Right ventricle myocardium inferior (tissue), 1 donor: ENCODE measurements at places on chromosomes 2 and 18.
A peak's percentile ranks its signal among the peaks of the same experiment; 100 is the strongest.

GRCh38 chr2:188788621-188789020 lies 185.6 kb upstream of the COL3A1 start:
- DNase-seq: peak; percentile 64

DNA sequence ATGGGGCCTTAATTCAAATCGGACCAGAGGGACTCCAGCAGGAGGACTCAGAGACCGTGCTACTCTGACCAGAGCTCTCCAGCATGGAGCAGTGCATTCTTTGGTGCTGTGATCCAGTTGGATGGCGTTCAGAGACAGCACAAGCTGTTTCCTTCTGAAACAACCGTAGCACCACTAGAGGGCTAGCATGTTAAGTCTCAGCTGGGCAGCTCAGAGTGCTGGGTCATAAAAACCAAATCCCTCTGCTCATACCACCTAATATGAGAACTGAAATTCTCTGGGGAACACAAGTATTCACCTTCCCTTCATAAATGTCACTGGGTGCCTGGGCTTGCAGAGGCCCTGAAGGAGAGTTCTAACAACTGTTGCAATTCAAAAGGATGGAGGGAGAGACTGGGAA lies 97.7 kb upstream of the TFCP2L1 start:
- DNase-seq: no peak

DNA sequence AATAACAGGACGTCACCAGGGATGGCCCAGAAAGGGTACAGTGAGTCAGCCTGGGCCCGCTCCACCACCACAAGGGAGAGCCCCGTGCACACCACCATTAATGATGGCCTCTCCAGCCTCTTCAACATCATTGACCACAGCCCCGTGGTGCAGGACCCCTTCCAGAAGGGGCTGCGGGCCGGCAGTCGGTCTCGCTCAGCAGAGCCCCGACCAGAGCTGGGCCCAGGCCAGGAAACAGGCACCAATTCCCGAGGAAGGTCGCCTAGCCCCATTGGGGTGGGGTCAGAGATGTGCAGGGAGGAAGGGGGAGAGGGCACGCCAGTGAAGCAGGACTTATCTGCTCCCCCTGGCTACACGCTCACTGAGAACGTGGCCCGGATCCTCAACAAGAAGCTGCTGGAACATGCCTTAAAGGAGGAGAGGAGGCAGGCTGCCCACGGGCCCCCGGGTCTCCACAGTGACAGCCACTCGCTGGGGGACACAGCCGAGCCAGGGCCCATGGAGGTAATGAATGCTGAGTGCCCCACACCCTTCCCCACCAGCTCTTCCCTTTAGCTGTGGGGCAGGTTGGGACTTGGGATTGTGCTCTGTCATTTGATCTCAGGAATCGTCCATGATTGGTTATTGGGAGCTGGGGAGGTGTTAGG lies 120.5 kb downstream of the MTCL1 start:
- DNase-seq: no peak

DNA sequence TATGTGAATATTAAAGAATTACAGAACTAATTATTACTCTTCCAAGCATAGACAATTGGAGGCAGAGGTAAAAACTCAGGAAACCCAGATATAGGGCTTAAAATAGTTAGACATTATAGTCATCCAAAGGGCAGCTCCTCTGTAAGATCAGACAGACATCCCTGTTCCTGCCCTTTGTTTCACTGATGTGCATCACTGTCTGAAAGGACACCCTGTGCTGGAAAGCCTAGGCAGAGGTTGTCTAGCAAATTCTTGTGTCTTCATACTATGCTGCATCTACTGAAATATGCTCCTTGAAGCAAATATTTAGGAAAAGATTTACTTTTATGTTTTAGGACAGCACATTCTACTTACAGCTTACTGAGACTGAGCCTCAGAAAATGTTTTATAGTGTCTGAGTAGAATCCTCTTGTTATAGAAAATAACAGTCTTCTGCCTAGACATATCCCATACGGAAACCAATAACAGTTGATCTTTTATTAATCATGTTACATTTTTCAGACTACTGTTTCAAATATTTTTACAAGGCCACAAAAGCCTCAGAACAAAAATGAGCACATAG lies 977.3 kb upstream of the CDH2 start:
- no peak for DNase-seq

DNA sequence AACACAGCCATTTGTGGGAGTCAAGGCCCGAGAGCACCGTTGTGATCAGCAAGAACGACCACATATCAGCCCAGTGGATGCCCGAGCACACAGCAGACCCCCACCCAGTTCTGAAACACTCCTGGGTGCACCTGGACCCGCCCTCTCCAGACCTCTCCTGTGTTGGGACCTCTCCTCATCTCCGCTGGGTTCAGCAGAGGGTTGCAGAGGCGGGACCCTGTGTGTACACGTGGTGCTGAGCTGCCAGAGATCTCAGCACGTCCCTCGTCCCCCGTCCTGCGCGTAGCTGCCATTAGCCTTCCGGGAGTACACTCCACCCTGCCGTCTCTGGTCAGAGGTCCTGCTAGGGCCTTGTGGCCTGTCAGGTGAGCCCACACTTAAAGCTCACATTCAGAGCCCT lies 51.7 kb downstream of the ADI1 start:
- peak; percentile 39 for DNase-seq

DNA sequence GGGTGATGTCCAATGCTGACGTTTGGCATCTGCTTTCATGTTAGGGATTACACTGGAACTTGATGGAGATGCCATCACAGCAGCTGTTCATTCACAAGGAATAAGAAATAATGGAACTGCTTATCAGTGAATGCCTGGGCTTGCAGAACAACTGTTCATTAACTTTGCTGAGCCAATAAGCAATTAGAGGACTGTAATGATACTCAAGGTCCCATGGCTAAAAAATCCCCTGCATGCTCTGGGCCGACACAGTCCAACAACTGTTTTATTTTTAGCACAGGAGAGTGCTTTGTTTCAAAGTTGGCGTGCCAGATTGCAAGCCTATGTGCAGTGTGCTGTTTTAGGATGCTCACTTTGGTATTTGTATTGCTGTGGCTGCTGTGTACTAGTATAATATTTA lies 408.0 kb upstream of the RGPD4 start:
- no peak for DNase-seq

DNA sequence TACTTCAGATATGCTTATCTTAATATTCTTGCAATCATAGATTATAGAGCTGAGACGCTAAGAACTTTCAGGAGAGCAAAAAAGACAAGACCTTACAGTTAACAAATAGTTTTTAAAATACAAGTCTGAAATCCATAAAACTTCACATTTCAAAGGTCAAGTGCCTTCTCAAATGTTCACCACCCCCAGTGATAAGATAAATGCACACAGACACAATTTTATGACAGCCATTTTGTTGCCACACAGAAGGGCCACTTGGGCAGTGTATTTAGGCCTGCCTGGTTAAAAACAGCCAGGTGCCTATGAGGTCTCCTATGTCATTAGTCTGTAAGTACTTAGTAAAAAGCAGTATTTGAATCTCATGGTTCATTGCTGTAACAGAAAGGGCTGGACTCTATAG lies 8.1 kb upstream of the PSTPIP2 start:
- no peak for DNase-seq

DNA sequence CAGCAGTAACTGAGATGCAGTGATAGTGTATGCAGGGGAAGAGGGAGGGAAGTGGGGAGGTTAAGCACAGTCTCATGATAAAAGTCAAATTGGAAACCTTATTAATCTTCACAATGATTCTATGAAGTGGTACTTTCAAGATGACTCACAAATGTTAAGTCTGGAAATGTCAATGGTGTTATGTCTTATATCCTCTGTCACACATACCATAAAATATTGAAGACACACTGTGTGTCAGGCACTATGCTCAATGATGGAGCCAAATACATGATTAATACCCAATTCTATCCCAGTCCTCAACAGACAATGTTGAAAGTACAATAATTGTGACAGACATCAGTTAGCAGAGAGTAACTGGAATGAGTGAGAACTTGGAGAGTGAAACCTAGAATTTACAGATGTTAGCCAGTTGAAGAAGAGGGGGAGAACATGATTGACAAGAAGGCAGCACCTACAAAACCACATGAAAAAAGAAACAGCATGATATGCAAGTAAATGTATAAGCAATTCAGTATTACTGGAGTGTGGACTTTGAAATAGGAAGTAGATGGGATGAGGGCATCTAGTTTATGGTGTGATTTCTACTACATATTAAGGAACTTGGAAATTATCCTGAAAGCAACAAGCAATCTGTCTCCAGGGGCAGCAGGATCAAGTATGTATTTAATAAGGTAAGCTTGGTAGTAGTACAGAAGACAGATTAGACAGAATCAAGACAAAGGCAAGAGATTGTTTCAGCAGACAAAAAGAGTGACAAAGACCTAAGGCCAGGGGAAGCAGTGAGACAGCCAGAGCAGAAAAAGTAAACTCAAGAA lies 107.6 kb downstream of the STRN start:
- no peak for DNase-seq

DNA sequence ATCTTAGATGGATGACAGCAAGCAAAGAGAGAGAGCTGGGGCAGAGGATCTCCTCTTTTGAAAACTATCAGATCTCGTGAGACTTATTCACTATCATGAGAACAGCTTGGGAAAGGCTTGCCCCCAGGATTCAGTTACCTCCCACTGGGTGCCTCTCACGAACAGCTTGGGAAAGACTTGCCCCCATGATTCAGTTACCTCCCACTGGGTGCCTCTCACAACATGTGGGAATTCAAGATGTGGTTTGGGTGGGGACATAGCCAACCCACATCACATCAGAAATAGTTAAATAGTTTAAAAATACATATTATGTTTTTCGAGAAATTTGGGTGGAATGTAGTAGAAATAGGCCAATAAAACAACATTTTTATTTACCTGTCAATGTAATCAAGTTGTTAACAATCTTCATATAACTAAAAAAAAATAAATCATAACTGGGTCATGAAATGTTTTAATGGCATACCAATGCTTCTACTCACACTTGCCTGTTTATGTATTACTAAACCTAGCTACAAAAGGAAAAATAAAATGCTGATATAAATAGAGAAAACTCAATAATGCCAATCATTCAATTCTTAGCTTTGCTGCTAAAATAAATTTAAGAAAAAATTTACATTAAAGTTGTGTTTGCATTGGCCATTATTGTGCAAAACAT lies 608.9 kb downstream of the SUCLG1 start:
- no peak for DNase-seq

GRCh38 chr2:125272651-125273050 lies 1247.6 kb downstream of the CNTNAP5 start:
- no peak for DNase-seq

GRCh38 chr2:170224692-170225294 lies 46.8 kb downstream of the MYO3B start:
- DNase-seq: no peak

- no peak for DNase-seq
Observed at GRCh38 chr2:241558532-241559322, at the start of gene BOK. TSS of gene BOK (plus strand) at chr2:241558745. CDS start at chr2:241559484, 739 bp downstream.

- DNase-seq: no peak
Observed at GRCh38 chr2:43311276-43311675, 84.9 kb upstream of the ZFP36L2 start.

GRCh38 chr2:43717322-43717721 lies 41.1 kb upstream of the C1GALT1C1L start:
- no peak for DNase-seq

GRCh38 chr2:170823898-170824215 lies 7.2 kb downstream of the GAD1 start:
- DNase-seq: no peak

DNA sequence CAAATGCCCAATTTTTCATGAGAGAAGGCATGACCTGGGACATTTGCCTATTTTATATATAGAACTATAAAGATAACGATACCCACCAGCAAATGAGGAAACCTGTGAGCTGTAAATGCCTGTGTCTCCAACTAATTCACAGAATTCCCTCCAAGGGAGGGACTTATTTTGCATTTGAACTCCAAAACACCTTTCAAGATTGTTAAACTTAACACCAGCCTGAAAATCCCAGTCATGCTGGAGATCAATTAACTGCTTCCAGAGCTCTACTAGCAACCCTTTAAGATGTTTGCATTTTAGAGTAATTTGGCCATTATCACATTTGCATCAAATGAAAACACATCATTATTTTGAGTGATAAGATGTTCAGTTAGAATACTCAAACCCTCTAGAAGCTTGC lies 68.1 kb upstream of the KLHL14 start:
- no peak for DNase-seq

GRCh38 chr2:226977775-226978190 lies 141.9 kb downstream of the RHBDD1 start:
- no peak for DNase-seq

DNA sequence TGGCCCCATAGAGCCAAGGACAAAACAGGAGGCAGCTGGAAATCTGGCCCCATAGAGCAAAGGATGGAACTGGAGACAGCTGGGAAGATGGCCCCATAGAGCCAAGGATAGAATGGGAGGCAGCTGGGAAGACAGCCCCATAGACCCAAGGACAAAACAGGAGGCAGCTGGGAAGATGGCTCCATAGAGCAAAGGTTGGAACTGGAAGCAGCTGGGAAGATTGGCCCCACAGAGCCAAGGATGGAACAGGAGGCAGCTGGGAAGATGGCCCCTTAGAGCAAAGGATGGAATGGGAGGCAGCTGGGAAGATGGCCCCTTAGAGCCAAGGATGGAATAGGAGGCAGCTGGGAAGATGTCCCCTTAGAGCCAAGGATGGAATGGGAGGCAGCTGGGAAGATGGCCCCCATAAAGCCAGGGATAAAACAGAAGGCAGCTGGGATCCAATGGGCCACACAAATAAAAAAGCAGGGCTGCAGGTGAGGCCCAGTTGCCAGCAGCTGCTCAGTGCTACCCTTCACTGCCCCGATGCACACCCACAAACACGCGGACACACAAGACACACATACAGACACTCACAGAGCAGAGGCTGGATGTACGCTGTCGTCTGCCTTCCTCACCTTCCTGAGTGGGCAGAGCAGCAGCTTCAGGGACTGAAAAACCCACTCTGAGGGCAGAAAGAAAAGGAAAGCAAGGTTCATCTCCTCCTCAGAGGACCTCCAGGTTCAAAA lies 505.4 kb upstream of the MYT1L start:
- DNase-seq: no peak

GRCh38 chr2:143284087-143284675 lies 155.0 kb downstream of the ARHGAP15 start:
- peak; percentile 57 for DNase-seq

GRCh38 chr2:219537657-219538488 lies 5.7 kb downstream of the CHPF start:
- DNase-seq: no peak

- DNase-seq: no peak
Observed at GRCh38 chr2:104863146-104863467, 9.2 kb downstream of the POU3F3 start.

DNA sequence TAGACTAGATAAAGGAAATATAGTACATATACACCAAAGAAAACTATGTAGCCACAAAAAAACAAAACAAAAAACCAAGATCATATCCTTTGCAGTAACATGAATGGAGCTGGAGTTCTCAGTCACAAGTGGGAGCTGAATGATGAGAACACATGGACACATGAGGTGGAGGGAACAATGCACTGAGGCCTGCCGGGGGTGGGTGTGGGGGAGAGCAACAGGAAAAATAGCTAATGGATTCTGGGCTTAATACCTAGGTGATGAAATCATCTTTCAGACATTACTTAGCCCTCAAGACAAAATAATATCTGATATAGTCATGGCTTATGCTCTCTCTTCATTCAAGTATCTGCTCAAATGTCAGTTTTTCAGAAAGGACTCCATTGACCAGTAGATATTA lies 930.6 kb downstream of the LRP1B start:
- no peak for DNase-seq

- DNase-seq: no peak
Observed at GRCh38 chr18:45166341-45166835, 448.9 kb upstream of the SLC14A2 start.
